ENCODE measurements at places on chromosomes 6 and 20.

DNA sequence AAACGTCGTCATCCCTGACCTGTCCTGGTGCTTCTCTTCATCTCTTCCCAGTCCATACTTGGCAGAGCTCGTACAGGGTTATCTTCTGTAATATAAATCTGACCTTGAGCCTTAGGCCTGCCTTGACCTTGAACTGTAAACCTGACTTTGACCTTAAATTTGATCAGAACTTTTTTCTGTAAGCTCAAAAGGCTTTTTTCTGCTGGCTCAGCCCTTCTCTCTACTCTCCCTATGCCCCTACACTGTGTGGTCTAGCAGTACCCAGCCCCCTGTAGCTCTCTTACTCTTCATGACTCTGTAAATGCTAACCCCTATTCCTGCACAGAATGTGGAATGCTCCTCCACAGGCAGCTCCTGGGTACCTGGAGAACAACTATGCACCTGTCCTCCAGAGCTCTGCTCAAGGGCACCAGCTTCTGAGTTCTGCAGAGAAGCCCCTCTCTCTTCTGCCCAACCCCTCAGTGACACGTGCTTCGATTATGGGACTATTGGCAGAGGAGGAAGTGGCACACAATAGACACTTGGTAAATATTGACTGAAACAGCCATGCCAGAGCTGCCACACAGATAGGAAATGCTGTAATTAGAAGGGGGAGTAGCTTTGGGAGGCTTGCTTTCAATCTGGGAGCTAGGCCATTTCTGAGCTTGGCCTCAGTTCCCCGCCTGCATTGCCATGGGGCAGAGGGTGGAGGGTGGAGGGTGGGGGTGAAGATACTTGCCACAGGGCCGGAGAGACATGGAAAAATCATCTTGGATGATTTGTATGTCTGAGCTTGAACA lies 15.4 kb downstream of the SNPH start:
- no peak overlapping the region for H3K4me3 ChIP-seq
- peaks cover 37% of the 10 kb centered on the region for H3K4me1 ChIP-seq
- no peak overlapping the region for H3K27ac ChIP-seq

DNA sequence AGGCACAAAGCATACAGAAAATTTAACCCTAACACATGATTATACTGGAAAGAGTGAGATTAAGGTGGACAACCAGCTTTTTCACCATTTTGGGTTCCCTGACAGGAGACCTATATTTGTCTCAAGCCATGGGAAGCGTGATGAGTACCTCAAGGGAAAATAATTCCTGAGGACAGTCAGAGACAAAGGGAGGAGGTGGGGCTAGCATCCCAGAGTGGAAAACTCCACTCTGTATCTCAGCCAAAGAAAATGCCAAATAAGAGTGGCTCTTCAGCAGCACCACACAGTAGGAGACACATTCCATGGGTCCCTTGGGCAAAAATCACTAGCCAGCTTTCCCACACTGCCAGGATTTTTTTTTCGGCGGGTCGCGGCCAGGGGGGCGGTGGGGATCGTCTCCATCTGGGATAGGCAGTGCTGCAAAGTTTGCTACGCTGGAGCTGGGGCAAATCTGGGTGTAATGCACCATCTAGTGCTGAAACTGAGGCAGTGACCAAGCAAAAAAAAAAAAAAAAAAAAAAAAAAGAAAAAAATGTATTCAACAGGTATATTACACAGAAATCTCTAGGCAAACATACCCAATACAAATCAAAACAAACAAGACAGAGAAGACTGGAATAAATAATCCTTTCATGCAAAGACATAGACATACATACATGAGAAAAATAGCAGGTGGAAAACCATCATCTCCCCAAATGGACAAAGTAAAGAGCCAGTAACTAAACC lies 77.3 kb upstream of the SLC35F1 start:
- no peak overlapping the region for H3K27ac ChIP-seq
- H3K4me3 ChIP-seq, result no peak overlapping the region
- H3K27me3 ChIP-seq, result no peaks in the 10 kb centered on the region
- no peaks in the 10 kb centered on the region for H3K4me1 ChIP-seq

- peaks cover 5% of the 10 kb centered on the region for H3K4me1 ChIP-seq
- no peaks in the 10 kb centered on the region for H3K36me3 ChIP-seq
- DNase-seq, result no peak
- H3K27ac ChIP-seq, result no peak overlapping the region
These were observed 122.6 kb upstream of the MLN start for GRCh38 chr6:33926451-33926850.

DNA sequence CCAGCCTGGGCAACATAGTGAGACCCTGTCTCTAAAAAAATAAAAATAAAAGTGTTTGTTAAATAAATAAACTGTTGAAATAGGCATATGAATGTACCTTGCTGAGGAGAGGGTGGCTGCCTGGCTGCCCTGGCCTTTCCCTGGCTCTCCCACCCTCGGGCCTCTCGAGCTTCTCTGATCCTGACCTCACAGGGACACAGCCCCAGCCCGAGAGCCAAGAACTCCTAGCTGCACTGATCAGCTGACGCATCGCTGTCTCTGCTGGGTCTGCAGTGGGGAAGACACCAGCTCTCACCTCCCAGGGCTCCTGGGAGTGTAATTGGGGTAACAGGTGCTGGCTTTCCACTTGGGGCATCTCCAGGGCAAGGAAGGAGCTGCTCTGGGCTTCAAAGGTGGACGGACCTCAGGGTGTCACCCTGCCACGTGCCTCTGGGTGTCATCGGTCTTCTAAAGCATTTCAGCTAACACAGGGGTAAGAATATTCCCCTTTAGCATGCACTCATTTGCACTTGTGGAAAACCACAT lies 6.9 kb downstream of the TCF15 start:
- no peak overlapping the region for H3K27ac ChIP-seq
- H3K4me1 ChIP-seq, result no peaks in the 10 kb centered on the region
- H3K27me3 ChIP-seq, result peaks cover 51% of the 10 kb centered on the region

- H3K27me3 ChIP-seq, result no peaks in the 10 kb centered on the region
These were observed 222.6 kb downstream of the BCAS1 start for GRCh38 chr20:53847837-53848170.

GRCh38 chr20:60209048-60209447 lies 250.8 kb downstream of the CDH26 start:
- H3K4me1 ChIP-seq, result no peaks in the 10 kb centered on the region
- H3K27me3 ChIP-seq, result peaks cover 19% of the 10 kb centered on the region

- no peak overlapping the region for H3K27ac ChIP-seq
- no peak for DNase-seq
- H3K36me3 ChIP-seq, result no peaks in the 10 kb centered on the region
- H3K4me1 ChIP-seq, result no peaks in the 10 kb centered on the region
These were observed 62.2 kb downstream of the PHACTR3 start for GRCh38 chr20:59666586-59666985.

DNA sequence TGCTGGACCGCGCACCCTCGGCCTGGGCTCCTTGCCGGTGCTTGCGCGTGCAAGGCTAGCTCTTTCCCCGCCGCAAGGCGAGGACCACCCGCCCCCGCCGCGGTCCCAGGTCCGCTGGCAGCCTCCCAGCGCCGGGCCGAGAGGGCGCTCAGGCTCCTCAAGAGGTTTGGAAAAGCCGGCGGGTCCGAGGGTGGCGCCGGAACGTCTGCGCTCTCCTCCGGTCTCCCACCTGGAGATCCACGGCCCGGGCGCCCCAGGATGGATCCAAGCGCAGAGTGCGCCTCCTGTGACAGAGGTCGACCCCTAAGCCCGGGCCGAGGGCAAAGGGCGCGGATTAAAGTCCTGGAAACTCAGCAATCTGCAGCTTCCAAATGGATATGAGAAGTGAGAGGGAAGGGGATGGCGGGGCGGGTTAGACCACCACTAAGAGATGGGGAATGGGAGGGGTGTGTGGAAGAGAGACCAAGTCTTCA lies 575 bp upstream of the MICAL1 start:
- H3K27ac ChIP-seq, result peak overlapping the region; percentile 28
- peaks cover 36% of the 10 kb centered on the region for H3K36me3 ChIP-seq
- peak overlapping the region; percentile 99 for H3K4me3 ChIP-seq
- H3K4me1 ChIP-seq, result peaks cover 77% of the 10 kb centered on the region
- no peak for DNase-seq

GRCh38 chr6:143608906-143609305 lies 68.9 kb upstream of the PHACTR2 start:
- H3K27me3 ChIP-seq, result no peaks in the 10 kb centered on the region
- no peak overlapping the region for H3K27ac ChIP-seq
- H3K36me3 ChIP-seq, result no peaks in the 10 kb centered on the region
- H3K4me3 ChIP-seq, result no peak overlapping the region

- no peak overlapping the region for H3K4me3 ChIP-seq
- DNase-seq, result no peak
- H3K36me3 ChIP-seq, result no peaks in the 10 kb centered on the region
- no peak overlapping the region for H3K27ac ChIP-seq
These were observed 181.7 kb upstream of the ARID1B start for GRCh38 chr6:156595476-156595875.

- no peak for DNase-seq
- H3K4me3 ChIP-seq, result no peak overlapping the region
- peaks cover 3% of the 10 kb centered on the region for H3K36me3 ChIP-seq
- H3K4me1 ChIP-seq, result no peaks in the 10 kb centered on the region
These were observed 138.9 kb upstream of the TMEM170B start for GRCh38 chr6:11398451-11399326.

DNA sequence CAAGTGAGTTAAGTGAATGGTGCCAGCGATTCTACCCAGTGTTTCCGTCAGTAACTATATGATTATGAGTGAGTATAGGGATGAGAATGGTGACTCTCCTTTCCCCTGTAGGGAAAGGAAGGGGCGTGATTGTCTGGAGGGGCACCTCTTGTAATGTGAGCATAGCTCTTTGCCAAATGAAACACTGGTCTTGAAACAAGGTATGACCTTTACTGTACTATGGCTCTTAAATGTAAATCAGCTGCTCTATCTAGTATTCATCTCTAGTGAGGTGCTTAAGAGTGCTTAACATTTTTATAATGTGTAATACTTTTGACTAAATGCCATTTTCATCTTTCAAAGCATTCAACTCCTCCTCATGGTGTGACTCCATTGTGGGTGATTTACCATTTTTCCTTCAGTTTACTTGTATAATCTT lies 11.0 kb downstream of the PANK2 start:
- no peak for DNase-seq
- H3K27ac ChIP-seq, result peak overlapping the region; percentile 62
- H3K36me3 ChIP-seq, result peaks cover 26% of the 10 kb centered on the region
- H3K27me3 ChIP-seq, result no peaks in the 10 kb centered on the region
- no peak overlapping the region for H3K4me3 ChIP-seq
- H3K4me1 ChIP-seq, result peaks cover 60% of the 10 kb centered on the region

DNA sequence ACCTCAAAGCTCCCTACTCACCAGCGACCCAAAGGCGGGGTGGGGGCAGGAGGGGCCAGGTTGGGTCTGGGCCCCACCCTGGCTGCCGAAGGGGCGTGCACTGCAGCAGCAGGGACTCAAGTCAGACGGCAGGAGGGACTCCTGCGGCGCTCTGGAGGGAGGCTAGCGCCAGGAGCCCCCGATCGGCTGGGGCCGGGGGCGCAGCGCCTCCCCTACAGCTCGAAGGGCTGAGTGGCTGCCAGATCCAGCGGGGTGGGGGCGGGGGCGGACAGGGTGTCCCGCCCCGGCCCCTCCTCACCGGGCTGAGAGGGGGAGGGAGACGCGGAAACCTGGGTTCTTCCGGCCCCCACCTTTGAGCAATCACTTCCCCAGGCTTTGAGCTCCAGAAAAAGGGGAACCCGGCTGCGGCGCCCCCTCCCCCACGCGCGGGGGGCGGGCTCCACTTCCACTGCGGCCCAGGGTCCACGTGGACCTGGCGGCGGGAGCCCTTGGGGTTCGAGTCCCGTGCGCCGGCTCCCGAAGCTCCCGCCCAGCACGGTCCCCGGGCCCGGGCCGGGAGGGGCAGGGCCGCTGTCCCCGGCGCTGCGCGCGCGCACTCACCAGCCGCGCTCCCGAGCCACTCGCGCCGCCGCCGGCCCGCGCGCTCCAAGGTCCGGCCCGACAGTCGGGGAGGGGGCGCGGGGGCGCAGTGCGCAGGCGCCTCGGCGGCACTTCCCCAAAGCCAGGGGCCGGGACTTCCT lies at the start of gene RGS19:
Gene RGS19 (minus strand): TSS at position 246 of the 740 bp plus-strand sequence. CDS start 2,632 bp downstream, outside the sequence.
- H3K36me3 ChIP-seq, result peaks cover 28% of the 10 kb centered on the region
- peaks cover 52% of the 10 kb centered on the region for H3K4me1 ChIP-seq

DNA sequence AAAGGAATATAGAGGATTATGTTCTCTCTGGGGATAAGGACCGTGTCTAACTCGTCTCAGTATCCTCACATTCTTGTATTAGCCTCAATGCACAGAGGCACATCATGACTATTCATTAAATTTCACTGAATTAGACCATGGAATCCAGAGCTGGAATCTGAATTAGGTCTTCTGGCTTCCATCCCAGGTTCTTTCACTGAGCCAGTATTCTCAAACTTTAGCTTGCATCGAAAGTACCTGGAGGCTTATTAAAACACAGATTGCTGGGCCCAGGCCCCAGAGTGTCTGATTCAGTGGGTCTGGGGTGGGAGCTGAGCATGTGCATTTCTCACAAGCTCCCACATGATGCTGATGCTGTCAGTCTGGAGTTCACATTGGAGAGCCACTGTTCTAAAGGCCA lies 142.0 kb downstream of the UST start:
- peaks cover 9% of the 10 kb centered on the region for H3K27me3 ChIP-seq
- no peaks in the 10 kb centered on the region for H3K4me1 ChIP-seq
- H3K27ac ChIP-seq, result no peak overlapping the region
- H3K4me3 ChIP-seq, result no peak overlapping the region
- no peak for DNase-seq

GRCh38 chr6:130037207-130037811 lies 18.9 kb downstream of the L3MBTL3 start:
- H3K4me3 ChIP-seq, result no peak overlapping the region
- peaks cover 40% of the 10 kb centered on the region for H3K4me1 ChIP-seq
- H3K27me3 ChIP-seq, result no peaks in the 10 kb centered on the region
- peaks cover 25% of the 10 kb centered on the region for H3K36me3 ChIP-seq
- no peak for DNase-seq
- H3K27ac ChIP-seq, result no peak overlapping the region

DNA sequence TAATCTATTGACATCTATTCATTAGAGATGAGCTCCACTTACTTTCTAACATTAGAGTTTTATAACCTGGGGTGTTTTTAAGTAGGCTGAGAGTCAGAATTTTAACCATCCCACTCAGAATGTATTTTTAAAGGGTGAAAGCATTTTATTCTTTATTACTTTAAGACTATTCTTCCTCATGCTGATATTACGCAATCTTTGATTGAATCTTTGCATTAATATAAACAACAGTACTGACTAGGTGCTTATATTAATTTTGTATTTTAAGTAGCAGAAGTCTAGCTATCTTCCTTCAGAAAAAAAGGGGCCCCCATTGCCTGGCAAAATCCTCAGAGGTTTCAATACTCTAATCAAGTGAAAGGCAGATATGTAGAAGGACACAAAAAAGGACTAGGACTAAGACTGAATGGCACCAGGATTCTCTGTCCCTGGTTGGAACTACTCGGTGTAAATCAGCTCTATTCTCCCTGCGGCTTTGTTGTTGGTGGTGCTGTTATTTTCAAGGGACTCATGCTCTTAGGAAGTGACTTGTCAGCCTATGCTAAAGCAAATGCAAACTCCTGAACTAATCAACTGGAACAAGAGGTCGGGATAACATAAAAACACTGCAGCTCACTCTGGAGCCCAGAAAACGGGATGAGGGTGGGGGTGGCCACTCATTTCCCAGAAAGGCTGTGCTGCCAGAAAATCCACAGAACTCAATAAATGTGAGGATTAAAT lies 1324.4 kb downstream of the GRIK2 start:
- H3K4me3 ChIP-seq, result no peak overlapping the region
- no peaks in the 10 kb centered on the region for H3K36me3 ChIP-seq
- no peak overlapping the region for H3K27ac ChIP-seq
- no peaks in the 10 kb centered on the region for H3K27me3 ChIP-seq
- DNase-seq, result no peak

GRCh38 chr6:24991810-24992467 lies 56.2 kb upstream of the RIPOR2 start:
- H3K27ac ChIP-seq, result peak overlapping the region; percentile 85
- H3K27me3 ChIP-seq, result no peaks in the 10 kb centered on the region
- peak overlapping the region; percentile 15 for H3K4me3 ChIP-seq
- peak; percentile 86 for DNase-seq
- peaks cover 65% of the 10 kb centered on the region for H3K4me1 ChIP-seq
